ENCODE measurements at places on chromosomes 1 and 21.

DNA sequence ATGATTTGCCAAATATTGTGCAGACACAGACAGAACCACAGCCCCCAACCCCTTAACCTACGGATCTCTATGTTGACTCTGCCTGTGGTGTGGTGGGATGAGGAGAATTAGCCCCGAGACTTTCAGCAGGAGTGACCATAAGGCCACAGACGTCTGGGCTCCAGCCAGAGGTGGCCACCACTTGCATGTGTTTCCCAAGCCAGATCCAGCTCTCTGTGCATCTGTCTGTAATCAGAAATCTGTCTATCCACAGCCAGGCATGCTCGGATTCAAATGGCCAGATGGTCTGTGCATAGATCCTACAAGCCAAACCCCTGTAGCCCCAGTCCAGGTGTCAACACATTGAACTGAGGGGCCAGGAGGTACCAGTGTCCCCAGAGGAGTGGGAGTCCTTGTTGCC is 140.6 kb downstream of the SYF2 start:
- DNase-seq, result no peak

GRCh38 chr1:25710583-25711347 is 89.2 kb upstream of the SELENON start:
- DNase-seq, result no peak

- DNase-seq, result peak; percentile 38
Observed at GRCh38 chr1:193069748-193070385, 10.5 kb downstream of the RO60 start.

DNA sequence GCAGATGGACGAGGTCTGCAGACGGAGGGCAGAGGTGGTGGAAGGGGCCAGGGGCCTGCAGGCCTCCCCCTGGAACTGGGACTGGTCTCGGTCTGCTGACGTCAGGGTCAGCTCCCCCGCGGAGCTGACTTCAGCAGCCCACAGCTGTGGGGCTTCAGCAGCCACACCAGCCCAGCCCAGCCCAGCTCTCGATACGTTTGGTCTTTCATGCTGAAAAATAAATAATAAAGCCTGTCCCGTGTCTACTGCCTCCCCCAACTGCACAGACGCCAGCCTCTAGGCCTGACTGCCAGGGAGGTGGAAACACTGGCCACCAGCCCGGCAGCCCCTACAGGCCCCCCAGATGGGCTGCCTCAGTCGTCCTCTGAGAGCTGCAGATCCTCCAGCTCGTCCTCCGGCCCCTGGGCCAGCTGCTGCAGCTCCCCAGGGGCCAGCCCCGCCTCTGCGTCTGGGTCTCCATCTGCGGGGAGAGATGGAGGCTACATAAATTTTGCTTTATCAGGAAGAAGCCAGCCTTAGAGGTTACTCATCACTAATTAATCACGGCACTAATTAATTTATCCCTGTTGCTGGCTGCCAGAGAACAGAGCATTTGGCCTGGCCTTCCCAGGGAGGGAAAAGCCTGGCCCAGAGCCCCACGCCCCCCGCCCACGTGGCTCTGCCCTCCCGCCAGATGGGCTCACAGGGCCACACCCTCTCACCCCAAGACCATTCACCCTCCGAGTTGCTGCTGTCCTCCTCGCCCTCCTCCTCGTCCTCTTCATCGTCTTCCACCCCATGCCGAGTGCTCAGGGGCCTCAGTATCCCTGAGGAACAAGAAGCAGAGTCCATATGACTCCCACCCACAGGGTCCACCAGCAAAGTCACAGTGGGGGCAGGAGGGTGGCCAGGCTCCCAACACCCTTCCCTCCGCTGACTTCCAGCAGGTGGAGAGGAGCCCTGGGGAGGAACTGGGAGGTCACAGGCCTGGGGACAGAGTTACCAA is 14.4 kb downstream of the NOC2L start:
- DNase-seq, result no peak

DNA sequence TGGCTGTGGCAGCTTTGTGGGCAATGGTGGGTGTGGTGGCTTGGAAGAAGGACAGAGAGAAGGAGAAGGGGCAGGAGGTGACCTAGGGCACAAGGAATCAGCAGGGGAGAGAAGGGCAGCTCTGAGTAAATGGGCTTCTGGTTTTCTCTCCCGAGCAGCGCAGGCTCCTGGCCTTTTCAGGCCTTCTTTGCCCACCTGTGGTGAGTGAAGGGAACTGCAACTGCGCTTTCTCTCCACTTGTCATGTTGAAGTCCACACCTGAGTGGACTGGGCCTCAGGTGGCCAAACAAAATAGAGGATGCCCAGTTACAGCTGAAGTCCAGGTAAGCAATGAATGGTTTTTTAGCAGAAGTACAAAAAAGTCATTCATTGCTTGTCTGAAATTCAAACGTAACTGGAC is 29.4 kb upstream of the KCNA10 start:
- DNase-seq, result no peak

- DNase-seq, result no peak
Observed at GRCh38 chr1:227942716-227943261, 4.9 kb downstream of the WNT9A start.

DNA sequence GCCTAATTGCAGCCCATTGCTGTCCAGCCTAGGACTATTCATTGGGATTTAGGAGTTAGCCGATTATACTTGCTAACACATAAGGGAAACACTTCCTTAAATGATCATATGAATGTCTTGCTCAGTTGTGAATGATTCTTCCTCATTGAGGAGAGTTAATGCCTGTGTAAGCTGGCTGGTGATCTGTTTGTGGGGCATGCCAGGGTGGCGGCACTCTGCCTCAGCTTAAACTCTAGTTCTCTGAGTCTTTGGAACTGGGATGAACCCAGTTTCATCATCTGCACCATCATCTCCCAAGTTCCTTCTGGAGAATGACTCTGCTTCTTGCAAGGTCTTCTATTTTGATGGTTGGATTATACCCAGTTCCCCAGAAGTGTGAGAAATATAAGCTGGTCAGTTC is 23.9 kb upstream of the SLAMF6 start:
- DNase-seq, result no peak

DNA sequence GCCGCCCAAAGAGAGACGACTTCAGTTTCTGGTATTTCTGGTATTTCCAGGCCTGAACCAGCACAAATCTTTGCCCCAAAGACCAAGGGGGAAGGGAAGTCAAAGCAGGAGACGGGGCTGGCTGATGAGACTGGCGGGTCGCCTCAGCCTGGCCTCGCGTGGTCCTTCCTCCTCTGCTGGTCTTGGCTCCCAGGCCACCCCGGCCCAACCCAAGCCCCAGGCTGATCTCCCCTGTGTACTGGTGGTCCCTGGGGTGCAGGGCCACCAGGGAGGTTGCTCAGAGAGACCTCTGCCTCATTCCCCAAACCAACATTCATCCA is 19.9 kb downstream of the WNT4 start:
- no peak for DNase-seq

DNA sequence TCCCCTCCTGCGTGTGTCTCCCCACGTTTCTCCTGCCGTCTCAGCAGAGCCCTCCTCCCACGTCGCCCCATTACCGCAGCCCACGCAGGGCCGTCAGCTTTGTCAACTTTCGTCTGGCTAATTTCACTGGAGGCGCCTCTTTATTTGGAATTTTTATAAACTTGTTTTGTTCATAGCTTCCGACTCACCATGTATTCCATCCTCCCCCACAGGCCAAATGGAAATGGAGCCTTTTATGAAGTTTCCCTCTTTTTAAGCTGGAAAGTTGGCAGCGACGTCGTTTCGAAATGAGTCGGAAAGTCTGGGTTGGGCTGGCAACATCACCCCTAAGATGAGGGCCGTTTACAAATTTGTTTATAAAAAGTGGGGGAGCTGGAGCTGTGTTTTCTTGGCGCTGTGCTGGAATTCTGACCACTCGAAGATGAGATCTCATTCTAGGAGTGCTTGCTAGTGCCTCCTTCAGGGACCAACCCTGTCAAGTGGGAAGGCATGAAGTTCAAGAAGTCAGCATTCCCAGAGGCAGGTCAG is 23.7 kb upstream of the SLC45A1 start:
- DNase-seq, result no peak

DNA sequence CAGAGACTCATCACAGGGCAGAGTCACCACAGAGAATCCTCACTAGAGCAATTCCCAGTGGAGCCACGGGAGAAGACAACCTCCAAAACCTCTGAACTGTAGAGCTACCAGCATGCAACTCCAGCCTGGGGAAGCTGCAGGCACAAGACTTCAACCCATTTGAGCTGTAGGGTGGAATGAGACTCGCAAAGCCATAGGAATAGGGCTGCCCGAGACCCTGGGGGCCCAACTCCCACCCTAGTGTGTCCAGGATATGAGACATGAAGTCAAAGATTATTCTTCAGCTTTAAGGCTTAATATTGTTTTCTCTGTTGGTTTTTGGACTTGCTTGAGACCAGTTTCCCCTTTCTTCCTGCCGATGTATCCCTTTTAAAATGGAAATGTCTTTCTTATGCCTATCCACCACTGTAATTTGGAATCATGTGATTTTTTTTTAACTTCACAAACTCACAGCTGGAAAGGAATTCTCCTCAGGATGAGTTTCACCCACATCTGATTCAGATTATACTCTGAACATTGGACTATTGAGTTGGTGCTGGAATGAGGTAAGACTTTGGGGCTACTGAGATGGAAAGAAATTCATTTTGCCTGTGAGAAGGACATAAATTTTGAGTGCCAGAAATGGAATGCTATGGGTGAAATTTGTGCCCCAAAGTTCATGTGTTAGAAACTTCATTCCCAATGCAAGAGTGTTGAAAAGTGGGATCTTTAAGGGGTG is 59.6 kb upstream of the ST6GALNAC5 start:
- no peak for DNase-seq

GRCh38 chr21:42993051-42993712 is 18.8 kb downstream of the PKNOX1 start:
- no peak for DNase-seq

DNA sequence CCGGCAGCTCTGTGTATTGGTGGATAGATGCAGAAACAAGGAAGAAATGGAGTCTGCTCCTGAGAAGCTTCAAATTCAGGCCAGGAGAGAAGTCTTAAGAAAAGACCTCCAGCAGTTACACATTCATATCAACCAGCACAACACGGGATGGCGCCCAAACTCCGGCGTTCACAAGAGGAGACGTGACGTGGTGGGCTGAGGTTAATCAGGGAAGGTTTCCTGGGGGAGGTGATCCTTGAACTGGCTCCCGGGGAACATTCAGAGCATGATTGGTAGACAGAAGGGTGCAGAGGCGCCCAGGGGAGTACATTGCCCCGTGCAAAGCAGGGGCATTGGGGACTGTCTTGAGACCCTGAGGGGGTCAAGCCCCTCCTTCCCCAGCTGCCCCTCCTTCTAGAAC is 27.7 kb upstream of the SPSB1 start:
- no peak for DNase-seq

- DNase-seq, result no peak
Observed at GRCh38 chr1:147837964-147838292, 64.7 kb upstream of the GJA8 start.

DNA sequence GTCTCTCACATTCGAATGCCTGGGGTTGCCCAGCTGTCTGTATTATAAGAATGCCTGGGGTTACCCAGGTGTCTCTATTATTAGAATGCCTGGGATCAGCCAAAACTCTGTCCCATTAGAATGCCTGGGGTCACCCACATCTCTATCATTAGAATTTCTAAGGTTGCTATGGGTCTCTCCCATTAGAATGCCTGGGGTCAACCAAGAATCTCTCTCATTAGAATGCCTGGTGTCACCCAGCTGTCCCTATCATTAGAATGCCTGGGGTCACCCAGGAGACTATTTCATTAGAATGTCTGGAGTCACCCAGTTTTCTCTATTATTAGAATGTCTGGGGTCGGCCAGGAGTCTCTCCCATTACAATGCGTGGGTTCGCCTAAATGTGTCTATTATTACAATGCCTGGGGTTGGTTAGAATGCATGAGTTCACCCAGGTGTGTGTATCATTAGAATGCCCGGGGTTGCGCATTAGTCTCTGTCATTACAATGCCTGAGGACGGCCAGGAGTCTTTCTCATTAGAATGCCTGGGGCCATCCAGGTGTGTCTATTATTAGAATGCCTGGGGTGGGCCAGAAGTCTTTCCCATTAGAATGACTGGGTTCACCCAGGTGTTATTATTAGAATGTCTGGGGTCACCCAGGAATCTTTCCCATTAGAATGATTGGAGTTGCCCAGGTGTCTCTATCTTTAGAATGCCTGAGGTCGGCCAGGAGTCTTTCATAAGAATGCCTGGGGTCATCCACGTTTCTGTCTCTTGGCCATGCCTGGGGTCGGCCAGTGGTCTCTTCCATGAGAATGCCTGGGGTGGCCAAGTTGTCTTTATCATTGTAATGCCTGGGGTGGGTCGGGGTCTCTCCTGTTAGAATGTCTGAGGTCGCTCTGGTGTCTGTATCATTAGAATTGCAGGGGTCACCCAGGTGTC is 59.6 kb downstream of the RNF187 start:
- no peak for DNase-seq

DNA sequence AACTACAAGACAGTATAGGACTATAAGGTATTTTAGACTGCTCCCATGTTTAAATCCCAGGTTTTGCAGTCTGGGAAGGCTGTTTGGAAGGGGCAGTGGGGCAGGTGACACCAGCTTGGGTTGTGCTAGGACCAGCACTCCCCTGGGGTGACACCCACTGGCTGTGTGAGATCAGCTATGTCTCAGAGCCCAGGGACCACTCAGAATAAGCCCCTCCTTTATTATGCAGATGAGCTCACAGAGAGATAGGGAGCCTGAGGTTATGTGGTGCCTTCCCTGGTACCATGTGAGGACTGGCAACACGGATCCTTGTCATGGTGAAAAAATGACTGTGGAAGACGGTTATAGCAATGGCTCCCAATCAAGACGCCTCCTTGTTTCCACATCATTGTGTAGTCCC is 71.0 kb downstream of the NENF start:
- no peak for DNase-seq

DNA sequence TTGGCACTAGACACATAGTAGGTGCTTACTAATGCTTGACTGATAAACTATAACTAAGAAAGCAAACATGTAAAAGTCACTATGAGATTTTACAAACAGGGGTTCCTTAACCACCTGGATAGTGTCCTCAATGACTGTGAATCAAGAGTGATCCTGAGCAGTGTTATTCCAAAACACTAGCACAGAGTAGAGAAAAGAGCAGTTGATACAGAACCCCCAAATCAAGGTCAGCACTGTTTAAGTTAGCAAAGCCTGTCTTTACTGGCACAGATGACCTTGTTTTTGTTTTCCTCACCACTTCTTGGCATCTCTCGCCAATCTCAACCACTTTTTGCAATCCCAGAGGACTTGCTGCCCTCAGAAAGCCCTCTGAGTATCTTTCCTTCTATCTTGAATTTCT is 50.7 kb downstream of the BCL9 start:
- DNase-seq, result no peak

DNA sequence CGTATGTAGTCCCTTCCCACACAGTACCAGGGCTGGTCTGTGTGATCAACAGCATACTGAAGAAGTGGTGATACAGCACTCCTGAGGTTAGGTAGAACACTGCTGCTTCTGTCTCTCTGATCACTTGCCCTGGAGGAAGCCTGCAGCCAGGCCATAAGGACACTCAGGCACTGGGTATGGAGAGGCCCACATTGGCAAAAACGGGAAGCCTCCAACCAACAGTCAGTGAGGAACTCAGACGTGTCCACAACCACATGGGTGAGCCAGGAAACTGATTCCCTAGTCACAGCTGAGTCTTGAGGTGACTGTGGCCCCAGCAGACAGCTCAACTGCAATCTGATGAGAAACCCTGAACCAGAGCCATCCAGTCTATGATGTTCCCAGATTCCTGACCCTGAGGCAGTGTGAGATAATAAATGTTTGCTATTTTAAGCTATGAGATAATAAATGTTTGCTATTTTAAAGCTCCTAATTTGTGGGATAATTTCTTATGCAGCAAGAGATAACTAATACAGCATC is 62.5 kb downstream of the COQ8A start:
- no peak for DNase-seq

- peak; percentile 100 for DNase-seq
Observed at GRCh38 chr1:209884665-209885117, 53.3 kb upstream of the SYT14 start.

GRCh38 chr1:24414775-24415333 is 748 bp upstream of the NIPAL3 start:
- no peak for DNase-seq
